Diencephalon (tissue), 1 donor: ENCODE measurements at places on chromosomes 3 and 15. TPM values are rescaled to one million over a fixed set of nuclear protein-coding genes. Genes with fewer than 3 reads are reported as not detected.

LINGO1 gene
- 45.2 TPM for total RNA-seq

C3orf20 gene
- 0.23 TPM for total RNA-seq

WDR76 gene
- total RNA-seq = 12.5 TPM

HGD gene
- total RNA-seq = 0.69 TPM

CHDH gene
- total RNA-seq = 3.9 TPM

THPO gene
- not detected for total RNA-seq
